ENCODE measurements at places on chromosomes 3 and 15.

GRCh38 chr3:131388490-131388799 is 6.9 kb downstream of the NUDT16 start:
- no peak for DNase-seq

GRCh38 chr15:45088801-45089711 is 24.9 kb downstream of the DUOX2 start:
- DNase-seq, result no peak

DNA sequence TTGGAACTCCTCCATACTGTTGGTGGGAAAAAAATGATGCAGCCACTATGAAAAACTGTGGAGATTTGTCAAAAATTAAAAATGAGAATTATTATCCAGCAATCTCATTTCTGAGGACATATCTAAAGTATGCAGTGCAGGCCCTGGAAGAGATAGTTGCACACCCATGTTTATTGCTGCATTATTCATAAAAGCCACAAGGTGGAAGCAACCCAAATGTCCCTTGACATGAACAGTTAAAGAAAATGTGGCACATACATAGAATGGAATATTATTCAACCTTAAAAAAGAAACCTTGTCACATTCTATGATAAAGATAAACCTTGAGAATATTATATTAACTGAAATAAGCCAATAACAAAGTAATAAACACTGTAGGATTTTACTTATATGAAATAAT is 80.9 kb upstream of the ARHGEF26 start:
- DNase-seq, result no peak

GRCh38 chr3:148208975-148209374 is 488.7 kb upstream of the AGTR1 start:
- DNase-seq, result no peak

DNA sequence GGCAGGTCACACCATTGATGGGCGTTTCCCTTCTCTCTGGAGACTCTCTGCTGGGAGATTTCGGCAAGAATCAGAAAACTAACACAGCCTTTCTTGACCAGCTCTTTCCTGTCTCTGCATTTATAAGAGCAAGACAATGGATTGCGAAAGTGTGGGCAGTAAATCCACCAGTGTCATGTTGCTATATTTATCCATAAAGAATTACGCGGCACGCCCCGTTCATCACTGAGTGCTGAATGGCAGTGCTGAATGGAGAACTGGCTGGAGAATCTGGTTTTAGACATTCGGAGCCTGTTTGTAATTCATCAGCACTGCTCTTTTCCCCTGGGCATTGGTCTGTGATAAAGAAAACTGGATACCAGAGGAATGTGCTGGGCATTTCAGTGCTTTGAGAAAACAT is 2.0 kb upstream of the CEMIP start:
- DNase-seq, result no peak
